Right ventricle myocardium inferior (tissue), 1 donor: ENCODE measurements at places on chromosomes 1 and 21. TPM values are rescaled to one million over a fixed set of nuclear protein-coding genes. Genes with fewer than 3 reads are reported as not detected.

- no peak for DNase-seq
These were observed 94.0 kb downstream of the LRRC7 start for GRCh38 chr1:69661686-69662085.

- no peak for DNase-seq
These were observed 87.5 kb upstream of the FMN2 start for GRCh38 chr1:240004086-240004749.

DNA sequence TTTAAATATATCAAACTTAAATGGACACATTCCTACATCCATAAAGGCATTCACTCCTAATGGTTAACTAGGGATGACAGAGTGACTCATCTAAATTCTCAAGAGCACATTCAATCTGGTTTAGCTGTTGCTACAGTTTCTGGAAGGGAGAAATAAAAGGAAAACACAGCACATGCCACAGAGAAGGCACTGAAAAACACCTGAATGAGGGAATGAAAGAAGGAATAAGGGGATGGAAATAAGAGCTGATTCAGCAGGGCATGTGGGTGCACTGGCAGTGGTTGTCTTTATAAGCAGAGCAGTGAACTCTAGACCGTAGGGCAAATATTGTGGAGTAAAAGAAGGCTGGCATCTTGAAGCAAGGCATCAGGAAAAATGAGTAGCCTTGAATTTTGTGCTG is 79.3 kb downstream of the LHX4 start:
- DNase-seq, result no peak

- DNase-seq, result no peak
These were observed 694 bp downstream of the MEAF6 start for GRCh38 chr1:37513795-37514349.

- no peak for DNase-seq
These were observed 64.6 kb downstream of the TOR3A start for GRCh38 chr1:179146476-179146875.

DNA sequence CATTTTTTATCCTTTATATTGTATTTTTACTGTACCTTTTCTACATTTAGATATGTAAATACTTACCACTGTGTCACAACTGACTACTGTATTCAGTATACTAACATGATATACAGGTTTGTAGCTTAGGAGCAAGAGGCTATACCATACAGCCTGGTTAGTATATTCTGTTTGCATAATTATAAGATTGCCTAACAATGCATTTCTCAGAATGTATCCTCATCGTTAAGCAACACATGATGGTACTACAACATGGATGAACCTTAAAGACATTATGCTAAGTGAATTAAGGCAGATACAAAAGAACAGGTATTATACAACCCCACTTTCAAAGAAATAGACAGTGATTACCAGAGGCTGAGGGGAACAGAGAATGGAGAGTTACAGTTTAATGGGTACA is 62.7 kb downstream of the RUSC1 start:
- DNase-seq, result no peak

GRCh38 chr1:67853704-67854103 is 20.4 kb upstream of the GNG12 start:
- no peak for DNase-seq

- no peak for DNase-seq
These were observed 256.7 kb upstream of the SNX7 start for GRCh38 chr1:98404866-98405265.

- no peak for DNase-seq
These were observed 5.0 kb downstream of the PFKL start for GRCh38 chr21:44304877-44305293.

DNA sequence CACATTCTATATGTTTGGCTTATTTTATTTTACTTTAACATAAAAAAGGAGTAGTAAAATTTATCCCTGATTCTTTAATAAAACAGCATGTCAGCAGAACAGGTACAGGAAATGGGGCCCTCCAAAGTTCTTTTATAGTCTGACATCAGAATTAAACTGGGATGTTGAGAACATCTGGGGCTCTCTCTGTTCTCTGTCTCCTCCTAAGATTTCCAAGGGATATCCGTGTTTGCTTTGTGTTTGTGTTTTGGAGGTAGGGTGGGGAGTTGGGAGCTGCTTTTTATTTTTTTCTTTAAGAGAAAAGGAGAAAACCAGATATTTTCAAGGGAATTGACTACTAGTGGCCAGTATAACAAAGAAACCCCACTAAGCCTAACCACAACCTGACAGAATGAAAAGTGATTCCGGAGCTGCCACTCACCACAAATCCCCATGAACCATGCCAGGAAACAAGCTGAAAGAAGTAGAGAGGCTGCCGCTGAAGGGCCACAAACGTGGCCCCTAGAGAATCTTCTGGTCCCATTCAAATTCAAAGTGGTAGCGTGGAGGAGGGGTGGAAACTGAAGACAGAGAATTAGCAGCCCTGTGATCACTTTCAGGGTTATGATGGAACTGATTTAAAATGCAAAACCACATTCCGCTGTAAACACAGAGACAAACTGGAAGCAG is 369.6 kb upstream of the ADGRL2 start:
- DNase-seq, result no peak

GRCh38 chr1:32746130-32746529 is 43.6 kb upstream of the SYNC start:
- DNase-seq, result no peak

DNA sequence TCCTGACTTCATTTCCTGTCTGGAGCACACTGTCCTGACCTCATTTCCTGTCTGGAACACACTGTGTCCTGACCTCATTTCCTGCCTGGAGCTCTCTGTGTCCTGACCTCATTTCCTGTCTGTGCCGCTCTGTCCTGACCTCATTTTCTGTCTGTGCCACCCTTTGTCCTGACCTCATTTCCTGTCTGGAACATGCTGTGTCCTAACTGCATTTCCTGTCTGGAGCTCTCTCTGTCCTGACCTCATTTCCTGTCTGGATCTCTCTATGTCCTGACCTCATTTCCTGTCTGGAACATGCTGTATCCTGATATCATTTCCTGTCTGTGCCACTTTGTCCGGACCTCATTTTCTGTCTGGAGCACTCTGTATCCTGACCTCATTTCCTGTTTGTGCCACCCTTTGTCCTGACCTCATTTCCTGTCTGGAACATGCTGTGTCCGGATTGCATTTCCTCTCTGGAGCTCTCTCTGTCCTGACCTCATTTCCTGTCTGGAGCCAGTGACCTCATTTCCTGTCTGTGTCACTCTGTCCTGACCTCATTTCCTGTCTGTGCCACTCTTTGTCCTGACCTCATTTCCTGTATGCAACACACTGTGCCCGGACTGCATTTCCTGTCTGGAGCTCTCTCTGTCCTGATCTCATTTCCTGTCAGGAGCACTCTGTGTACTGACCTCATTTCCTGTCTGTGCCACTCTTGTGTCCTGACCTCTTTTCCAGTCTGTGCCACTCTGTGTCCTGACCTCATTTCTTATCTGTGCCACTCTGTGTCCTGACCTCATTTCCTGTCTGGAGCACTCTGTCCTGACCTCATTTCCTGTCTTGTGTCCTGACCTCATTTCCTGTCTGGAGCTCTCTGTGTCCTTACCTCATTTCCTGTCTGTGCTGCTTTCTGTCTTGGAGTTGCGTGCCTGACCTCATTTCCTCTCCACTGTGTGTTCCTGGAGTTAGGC is 27.6 kb downstream of the SKI start:
- DNase-seq, result peak; percentile 34

EVA1C gene
- 12.8 TPM for total RNA-seq

RBP7 gene
- 39.3 TPM for total RNA-seq

ADORA1 gene
- total RNA-seq, result 19.0 TPM

MARK1 gene
- total RNA-seq, result 17.3 TPM

SMCP gene
- total RNA-seq, result not detected

TMCO4 gene
- total RNA-seq, result 7.6 TPM

RGS18 gene
- 1.3 TPM for total RNA-seq

PLEKHN1 gene
- not detected for total RNA-seq

UCK2 gene
- 8.4 TPM for total RNA-seq

MX2 gene
- total RNA-seq, result 4.8 TPM

NUP210L gene
- 0.30 TPM for total RNA-seq
